ENCODE measurements at places on chromosomes 5 and 9.

- DNase-seq: no peak
These were observed 121.4 kb upstream of the SV2C start for GRCh38 chr5:75961818-75962217.

DNA sequence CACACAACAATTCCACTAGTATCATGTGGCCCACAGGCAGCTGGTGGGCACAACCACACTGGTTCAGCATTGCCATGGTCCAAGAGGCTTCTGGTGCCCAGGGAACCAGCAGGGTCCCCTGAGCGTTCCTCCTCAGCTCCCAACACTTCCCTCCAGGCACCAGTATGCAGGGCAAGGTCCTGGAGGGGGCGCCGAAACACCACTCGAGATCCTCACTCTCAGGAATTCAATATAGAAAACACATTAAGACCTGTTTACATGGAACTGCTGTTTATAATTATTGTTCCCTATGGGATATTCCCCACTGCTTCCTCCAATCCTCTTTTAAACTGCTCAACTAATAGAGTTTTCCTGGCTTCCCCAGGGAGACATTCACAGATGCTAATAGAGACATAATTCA lies 91.9 kb upstream of the GABRP start:
- no peak for DNase-seq

DNA sequence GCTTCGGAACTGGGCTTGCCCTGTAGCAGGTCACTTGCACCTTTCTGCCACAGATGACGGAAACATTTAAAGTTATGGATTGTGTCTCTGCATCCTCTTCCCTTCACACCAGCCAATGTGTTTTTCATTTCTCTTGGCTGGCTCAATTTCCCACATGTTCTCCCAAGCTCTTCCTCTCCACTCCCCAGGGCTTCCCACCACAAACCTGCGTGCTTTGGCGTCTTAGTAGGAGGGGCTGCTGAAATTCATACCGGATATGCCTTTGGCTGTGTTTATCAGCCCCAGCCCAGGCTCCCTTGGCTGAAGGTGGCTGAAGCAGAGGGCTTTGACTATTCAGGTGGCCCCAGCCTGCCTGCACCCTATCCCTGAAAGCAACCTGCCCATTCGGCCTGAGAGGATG lies 32.1 kb downstream of the ADRB2 start:
- no peak for DNase-seq

DNA sequence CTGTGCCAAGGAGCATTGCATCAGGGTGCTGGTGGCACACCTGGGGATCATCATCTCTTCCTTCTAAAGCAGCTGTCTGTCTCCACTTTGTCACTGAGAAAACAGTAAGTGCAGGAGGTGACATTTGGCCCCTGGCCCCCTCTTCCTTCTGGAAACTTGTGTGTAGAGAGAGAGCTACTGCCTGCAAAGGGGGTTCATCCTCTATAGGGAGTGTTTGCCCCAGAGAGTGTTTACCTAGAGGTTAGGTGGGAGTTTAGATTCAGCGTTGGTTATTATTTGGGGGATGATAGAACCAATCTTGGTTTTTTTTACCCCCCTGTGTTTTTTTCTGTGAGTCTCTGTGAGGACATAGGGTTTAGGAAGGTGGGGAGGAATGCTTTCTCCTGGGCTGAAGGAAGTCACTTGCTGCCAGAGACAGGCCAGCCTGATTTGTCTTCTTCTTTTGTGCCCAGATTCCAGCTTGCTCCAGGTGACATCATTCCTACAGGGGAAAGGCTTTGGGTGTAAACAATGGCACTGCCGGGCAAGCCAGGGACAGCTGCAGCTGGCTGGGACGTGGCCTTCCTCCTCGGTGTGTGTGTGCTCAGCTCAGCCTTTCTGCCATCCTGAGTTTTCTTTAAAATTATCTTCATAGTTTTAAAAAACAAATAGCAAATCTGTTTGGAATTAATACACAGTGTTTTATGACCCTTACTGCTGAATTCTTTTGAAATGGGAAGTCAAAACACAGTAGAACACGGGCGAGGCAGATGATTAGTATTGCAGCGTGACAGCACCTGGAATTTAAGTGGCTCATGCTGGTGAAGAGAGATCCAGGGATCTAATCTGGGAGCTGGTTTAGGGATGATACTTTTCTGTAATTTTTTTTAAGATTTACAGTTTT lies 24.5 kb downstream of the PRRC2B start:
- peak; percentile 47 for DNase-seq

GRCh38 chr9:132828201-132828770 lies 49.8 kb downstream of the AK8 start:
- no peak for DNase-seq

- no peak for DNase-seq
These were observed 30.7 kb upstream of the CCNB1 start for GRCh38 chr5:69136293-69136692.

GRCh38 chr5:30501065-30501464 lies 692.4 kb upstream of the CDH6 start:
- DNase-seq: no peak

GRCh38 chr5:16131878-16132277 lies 47.7 kb downstream of the MARCHF11 start:
- no peak for DNase-seq

- DNase-seq: no peak
These were observed 43.9 kb downstream of the BOD1 start for GRCh38 chr5:173572431-173573125.

GRCh38 chr9:81619353-81620001 lies 69.9 kb downstream of the TLE1 start:
- no peak for DNase-seq

DNA sequence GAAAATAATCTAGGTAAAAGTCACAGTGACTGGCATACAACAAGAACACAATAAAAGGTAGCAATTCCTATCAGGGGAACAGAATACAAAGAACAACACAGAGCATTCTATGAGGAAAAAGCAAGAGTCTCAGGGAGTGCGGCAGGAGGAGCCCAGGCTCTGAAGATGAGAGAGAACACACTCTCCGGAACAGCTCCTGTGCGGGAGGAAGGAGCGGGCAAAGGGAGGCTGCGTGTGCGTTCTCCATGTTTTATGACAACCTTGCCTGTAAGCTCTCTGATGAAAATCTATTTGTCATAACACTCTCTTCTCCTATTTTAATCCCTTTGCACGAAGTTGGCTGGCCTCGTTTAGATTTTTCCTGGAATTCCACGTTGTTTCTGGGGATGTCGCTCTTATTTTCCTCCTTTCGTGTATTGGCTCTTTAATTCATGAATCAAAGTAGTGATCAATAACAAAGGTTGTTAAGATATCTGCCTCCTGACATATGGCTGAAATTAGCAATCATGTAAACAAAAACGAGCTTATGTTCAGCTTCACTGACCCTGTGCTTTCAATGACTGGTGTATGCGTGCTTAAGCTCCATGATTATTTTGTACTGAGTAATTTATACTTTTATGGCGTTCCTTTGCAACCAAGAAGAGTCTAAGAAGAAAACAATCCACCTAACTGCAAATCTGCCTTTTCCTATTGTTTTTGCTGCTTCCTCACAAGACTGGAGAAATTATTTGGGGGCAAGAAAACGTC lies 109.5 kb downstream of the MYO10 start:
- no peak for DNase-seq

DNA sequence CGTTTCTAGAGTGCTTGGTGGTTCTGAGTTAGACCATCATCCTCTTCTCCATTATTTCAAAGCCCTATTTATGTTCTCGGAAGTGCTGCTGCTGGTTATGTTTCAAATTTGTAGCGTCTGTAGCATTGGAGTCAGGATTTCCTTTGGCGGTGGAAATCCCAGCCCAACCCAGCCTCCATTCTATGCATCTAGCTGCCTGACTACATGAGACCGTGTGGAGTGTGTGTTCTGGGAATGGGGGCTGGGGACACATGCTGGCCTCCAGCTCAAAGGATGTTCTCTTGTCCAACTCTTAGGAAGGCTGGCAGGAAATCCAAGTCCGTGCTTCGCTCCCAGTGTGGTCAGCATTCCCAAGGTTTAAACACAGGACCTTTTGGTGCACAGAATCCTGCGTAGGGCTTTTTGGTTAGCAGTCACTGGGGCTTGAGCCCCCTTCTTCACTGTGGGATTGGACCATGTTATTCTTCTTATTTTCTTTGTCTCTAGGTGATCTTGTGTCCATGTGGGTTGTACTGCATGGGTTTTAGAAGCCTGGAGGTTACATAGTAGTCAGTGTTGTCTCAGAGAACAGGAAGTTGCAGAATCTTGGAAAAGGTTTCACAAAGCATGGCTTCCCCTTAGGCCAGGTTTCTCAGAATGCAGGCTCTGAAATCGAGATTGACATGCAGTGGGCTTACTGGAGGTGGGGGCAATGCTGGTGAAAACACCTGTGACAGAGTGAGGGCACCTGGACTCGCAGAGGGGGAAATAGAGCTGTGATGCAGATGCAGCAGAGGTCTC lies 132.2 kb downstream of the ARHGAP26 start:
- DNase-seq: no peak

DNA sequence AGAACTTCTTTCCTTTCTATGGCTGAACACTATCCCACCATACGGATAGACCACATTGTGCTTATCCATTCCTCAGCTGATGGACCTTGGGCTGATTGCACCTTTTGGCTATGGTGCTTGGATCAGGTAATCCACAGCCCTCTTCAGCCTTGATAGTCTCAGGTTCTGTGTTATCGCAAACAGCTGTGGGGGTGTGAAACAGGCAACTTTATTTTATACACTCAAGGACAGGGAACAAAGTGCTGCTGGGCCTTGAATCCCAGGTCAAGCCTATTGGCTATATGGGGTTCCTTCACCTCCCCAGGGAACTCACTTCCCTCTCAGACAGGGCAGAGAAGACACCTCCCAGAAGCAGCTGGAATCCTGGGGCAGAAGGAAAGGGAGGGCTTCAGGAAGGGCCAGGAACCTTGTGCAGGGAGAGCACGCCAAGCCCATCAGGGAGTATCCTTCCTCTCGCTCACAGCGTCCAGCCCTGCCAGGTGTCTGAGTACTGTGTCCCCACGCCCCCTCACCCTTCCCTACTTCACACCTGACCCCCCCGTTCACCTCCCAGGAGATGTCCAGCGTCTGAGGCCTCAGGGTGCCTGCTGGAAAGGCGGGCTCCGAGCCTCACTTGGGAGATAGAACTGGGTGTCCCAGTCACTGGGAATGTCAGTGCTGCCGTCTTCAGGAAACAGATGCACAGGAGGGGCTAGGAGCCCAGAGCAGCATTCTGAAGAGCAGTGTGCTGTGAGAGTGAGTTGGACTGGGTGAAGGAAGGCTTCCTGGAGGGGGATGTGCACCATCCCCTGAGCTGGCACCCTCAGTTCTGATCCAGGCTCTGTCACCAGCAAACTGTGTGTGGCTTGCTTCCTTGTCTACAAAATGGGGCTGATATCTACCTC lies 32.8 kb downstream of the AFAP1L1 start:
- DNase-seq: no peak

GRCh38 chr9:33813712-33814641 lies 3.0 kb upstream of the UBE2R2 start:
- DNase-seq: no peak

- DNase-seq: no peak
These were observed 1067.7 kb upstream of the COX7C start for GRCh38 chr5:85549836-85550599.

- DNase-seq: no peak
These were observed 178.2 kb upstream of the S1PR3 start for GRCh38 chr9:88812938-88813637.

DNA sequence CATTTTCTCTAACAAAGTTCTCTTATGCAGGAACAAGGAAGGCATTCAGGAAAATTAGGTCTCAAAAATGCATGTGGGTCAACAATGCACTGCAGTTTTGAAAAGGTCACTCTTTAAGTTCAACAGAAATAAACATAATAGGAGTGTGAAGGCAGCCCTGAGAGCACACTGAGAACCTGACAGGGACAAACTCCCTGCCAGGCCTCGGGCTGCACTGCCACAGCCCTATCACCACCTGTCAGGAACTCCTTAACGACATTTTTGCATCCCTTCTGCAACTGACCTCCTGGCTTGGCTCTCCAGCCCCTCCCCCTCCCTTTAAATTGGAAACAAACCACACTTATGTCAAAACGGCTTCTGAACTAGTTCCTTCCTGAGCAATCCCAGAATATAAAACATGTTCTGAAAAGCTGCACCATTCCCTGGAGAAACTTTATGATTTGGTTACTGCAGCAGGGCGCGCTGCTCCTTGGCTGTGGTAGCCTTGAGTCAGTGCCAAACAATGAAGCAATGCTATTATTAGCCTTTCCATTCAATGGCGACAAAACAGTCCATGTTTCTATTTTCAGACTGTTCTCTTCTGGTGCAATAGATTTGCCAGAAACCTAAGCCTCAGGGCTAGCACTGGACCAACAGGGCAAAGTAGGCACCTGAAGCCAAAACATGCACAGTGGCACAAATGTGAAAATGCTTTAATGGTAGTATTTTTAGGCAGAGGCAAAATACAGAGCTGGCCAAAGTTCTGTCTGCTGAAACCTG lies 160.1 kb upstream of the ZNF608 start:
- DNase-seq: no peak

Data from lower lobe of right lung (tissue), 2 donors.